PC-3 (cell line): ENCODE measurements at places on chromosomes 6 and 20. TPM values are rescaled to one million over a fixed set of nuclear protein-coding genes. Genes with fewer than 3 reads are reported as not detected.

DNA sequence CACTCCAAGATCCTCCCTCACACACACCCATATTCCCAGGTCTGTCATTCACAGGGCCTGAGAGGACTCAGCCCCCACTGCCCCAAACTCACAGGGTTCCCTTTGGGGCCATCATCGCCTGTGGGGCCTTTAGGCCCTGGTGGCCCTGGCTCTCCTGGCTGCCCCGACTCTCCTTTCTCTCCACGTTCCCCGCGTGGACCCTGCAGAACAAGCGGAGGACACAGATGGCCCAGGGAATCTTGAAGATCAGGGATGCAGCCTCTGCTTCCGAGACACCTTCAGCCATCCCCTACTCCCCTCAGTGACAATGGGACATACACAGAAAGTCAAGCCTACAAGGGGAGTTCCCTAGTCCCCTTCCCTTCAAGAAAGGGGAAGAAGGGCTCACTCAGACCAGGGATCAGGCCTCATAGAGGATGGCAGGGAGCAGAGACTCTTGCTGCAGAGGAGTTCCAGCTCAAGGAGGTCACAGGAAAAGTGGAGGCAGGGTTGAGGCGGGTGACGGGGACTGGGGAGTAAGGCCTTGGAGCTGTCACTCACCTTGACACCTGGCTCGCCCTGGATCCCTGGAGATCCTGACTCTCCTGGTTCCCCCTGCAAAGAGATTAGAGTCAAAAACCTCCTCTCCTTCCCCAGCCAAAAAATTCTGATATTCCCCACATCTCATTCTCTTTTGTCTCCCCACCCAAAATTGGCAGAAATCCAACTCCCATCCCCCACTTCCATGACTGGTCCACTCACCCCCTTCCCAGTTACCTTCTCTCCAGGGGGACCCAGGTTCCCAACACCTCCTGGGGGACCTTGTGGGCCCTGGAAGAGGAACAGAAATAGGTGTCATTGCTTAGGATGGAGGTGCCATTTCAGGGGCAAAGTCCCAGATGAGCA lies 22.7 kb downstream of the COL11A2 start:
- no peak overlapping the region for H3K4me3 ChIP-seq
- no peaks in the 10 kb centered on the region for H3K4me1 ChIP-seq
- H3K36me3 ChIP-seq, result no peaks in the 10 kb centered on the region
- H3K27ac ChIP-seq, result no peak overlapping the region

DNA sequence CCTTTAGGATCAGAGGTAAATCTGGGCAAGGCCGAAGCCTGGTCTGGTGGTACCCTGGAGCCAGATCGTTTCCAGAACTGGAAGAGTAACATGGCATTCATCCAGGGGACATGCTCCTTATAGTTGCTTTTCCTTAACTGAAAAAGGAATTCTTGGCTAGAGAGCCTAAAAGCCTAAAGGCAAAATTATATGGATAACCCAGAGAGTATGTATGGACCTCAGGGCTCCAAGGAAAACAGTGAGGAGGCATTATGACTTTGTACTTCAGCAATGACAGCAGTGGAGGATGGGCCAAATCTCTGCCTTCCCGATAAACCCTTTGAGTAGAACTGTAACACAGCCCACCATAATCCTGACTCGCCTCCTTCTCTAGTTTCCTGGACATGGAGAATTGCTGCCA lies 29.3 kb downstream of the ARHGAP18 start:
- H3K36me3 ChIP-seq, result no peaks in the 10 kb centered on the region
- H3K27ac ChIP-seq, result no peak overlapping the region
- DNase-seq, result no peak
- H3K4me1 ChIP-seq, result peaks cover 39% of the 10 kb centered on the region
- no peaks in the 10 kb centered on the region for H3K27me3 ChIP-seq
- no peak overlapping the region for H3K4me3 ChIP-seq

- no peak for DNase-seq
- H3K27me3 ChIP-seq, result no peaks in the 10 kb centered on the region
- no peak overlapping the region for H3K4me3 ChIP-seq
- no peak overlapping the region for H3K27ac ChIP-seq
- 0 out of 2 replicates have a peak, but pooled peaks cover 14% of the 10 kb centered on the region for H3K4me1 ChIP-seq
These were observed 3.4 kb upstream of the HLA-A start for GRCh38 chr6:29938746-29939508.

DNA sequence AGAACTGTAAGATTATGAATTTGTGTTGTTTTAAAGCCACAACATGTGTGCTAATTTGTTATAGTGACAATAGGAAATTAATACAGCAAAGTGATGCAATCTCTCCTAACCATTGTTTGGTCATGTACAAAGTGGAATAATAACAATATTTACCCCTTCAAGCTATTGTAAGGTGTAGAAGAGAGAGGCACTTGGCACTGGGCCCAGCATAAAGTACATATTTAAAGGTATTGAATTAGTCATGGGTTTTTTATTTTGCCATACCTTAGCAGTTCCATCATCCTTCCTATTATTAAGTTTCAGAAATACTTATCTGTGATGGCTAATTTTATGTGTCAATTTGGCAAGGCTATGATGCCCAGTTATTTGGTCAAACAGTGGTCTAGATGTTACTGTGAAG lies 322.4 kb upstream of the TSHZ2 start:
- no peak overlapping the region for H3K27ac ChIP-seq
- H3K4me1 ChIP-seq, result no peaks in the 10 kb centered on the region
- H3K36me3 ChIP-seq, result no peaks in the 10 kb centered on the region

DNA sequence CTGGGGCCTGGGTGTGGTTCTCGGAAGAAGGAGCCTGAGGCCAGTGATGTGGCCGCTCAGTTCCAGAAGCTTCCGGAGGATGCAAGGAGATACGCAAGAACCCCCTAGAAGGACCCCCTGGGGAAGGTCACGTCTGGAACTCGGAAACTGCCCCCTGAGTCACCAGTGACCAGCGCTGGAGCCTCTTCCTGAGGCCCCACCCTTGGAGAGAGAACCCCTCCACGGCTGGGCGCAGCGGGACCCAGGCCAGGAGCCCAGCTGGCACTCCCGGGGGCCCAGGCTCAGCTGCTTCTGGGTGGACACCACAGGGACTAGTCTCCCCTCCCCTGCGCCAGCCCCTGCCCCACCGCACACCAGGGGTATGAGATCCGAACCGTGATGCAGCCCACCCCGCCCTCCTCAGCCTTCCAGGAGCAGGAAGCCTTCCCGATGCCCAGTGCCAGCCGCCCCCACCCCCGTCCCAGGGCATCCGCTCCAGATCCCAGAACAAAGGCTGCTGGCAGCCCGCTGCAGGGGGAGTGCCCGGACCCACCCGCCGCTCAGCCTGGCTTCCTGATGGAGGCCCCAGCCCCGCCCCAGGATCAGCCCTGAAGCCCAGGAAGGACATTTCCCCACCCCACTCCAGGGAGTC lies 7.5 kb downstream of the LAMA5 start:
- H3K4me1 ChIP-seq, result peaks cover 95% of the 10 kb centered on the region
- DNase-seq, result peak; percentile 91
- no peaks in the 10 kb centered on the region for H3K27me3 ChIP-seq
- H3K27ac ChIP-seq, result peak overlapping the region; percentile 93

GRCh38 chr6:38784506-38785235 lies 69.6 kb downstream of the DNAH8 start:
- H3K27ac ChIP-seq, result no peak overlapping the region
- H3K4me1 ChIP-seq, result peaks cover 10% of the 10 kb centered on the region
- H3K4me3 ChIP-seq, result no peak overlapping the region
- no peak for DNase-seq

DNA sequence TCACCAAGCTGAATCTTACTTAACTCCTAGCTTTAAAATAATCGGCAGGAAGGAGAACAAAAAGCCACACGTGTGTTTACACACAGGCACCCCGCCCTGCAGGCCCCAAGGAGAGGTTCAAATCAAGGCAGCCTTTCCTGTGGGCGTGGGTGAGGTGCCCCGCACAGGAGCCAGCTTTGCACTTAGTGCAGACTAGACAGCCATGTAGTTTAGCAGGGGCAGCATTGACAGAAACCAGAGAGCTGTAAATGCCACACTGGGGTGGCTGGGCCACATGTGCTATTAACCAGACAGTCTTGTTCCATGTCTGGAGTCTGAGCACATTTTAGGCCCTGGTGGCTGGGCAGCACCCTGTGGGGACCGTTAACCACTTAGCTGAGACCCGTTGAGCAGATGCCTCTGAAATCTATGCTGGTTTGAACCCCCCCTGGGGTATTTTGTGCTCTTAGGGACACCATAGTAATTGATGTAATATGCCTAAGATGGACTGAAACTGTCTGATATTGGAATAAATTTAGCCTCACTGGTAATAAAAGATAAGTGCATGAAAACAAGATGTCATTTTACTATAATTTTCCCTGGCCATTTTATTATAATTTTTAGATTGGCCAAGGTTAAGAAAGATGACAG lies 106.4 kb upstream of the KCNG1 start:
- peaks cover 43% of the 10 kb centered on the region for H3K4me1 ChIP-seq
- H3K27ac ChIP-seq, result peak overlapping the region; percentile 14; the same call in 1 of the 2 replicates
- H3K4me3 ChIP-seq, result no peak overlapping the region
- no peaks in the 10 kb centered on the region for H3K36me3 ChIP-seq
- no peaks in the 10 kb centered on the region for H3K27me3 ChIP-seq

GRCh38 chr6:1581120-1581991 lies 28.4 kb upstream of the FOXC1 start:
- no peak overlapping the region for H3K4me3 ChIP-seq
- DNase-seq, result no peak
- no peaks in the 10 kb centered on the region for H3K4me1 ChIP-seq
- peaks cover 39% of the 10 kb centered on the region for H3K27me3 ChIP-seq

GRCh38 chr6:111812060-111813038 lies 60.9 kb downstream of the FYN start:
- H3K36me3 ChIP-seq, result no peaks in the 10 kb centered on the region
- peak; percentile 77 for DNase-seq
- peak overlapping the region; percentile 91 for H3K27ac ChIP-seq
- peaks cover 40% of the 10 kb centered on the region for H3K4me1 ChIP-seq

DNA sequence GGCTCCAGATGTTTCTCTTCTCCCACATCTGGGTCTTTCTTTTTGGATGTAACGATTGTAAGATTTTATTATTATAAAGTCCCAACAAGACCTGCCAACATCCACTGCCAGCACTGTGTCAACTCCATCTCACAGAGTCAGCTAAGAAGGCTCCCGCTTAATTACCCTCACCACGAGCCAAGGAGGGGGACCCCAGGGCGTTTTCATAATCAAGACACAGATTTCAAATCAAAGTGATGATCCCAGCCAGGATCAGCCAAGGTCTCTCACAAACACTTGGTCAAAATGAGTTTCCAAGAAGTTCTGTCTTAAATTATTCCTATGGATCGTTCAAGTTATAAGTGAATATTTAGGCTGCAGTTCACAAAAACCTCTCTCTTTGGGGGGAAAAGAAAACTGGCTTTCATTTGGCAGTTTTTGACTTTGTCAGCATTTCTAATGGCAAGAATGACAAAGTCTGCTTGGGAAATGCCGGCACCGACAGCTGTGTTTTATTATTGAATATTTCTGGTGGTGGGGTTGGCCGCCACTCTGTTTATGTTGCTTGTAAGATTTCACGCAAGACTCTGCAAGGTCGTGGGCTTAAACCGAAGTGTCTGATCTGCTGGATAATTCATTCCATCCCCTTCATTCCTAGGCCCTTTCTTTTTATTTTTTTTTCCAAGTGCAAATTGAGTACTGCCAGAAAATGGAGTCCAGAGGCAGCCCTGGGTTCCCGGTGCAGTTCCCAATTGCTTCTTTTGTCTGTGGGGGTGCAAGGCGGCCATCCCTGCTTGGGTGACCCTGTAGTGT lies 170.2 kb upstream of the PMEPA1 start:
- no peaks in the 10 kb centered on the region for H3K27me3 ChIP-seq
- no peaks in the 10 kb centered on the region for H3K36me3 ChIP-seq
- no peak overlapping the region for H3K27ac ChIP-seq
- no peak overlapping the region for H3K4me3 ChIP-seq

- H3K4me3 ChIP-seq, result no peak overlapping the region
- no peak overlapping the region for H3K27ac ChIP-seq
- no peaks in the 10 kb centered on the region for H3K27me3 ChIP-seq
These were observed 10.8 kb downstream of the SENP6 start for GRCh38 chr6:75612434-75612833.

DNA sequence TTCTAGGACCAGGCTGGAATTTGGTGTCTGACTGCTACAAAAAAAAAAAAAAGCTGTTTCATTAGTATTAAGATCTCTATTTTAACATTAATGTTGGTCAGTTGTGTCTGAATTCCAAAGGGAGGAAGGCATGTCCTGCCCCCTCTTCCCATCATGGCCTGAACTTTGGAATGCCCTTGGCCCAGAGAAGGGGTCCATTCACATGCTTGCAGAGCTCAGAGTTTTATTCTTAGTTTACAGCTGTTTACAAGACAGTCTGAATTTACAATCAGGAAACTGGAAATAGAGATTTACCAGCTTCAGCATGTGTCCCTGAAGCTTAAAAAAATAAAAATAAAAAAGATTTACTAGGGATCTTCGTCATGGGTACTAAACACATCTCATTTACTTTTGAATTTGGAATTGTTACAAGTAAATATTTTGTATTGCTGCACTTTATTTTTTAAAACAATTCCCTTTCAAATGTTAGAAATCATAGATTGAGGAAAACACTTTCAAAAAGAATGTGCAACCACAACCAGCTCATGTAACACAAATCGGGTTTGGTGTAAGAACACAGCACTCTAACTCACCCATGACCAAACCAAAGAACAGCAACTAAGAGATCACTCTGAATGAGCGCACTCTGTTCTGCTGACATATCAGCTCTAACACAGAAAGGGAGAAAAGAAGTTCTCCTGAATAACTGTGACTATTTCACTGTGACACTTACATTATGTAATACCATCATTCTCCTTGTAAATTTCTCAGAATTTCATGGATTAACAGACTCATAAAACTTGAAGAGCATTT lies 6.6 kb upstream of the SERPINB6 start:
- DNase-seq, result no peak
- H3K36me3 ChIP-seq, result no peaks in the 10 kb centered on the region
- no peak overlapping the region for H3K4me3 ChIP-seq
- H3K27me3 ChIP-seq, result no peaks in the 10 kb centered on the region
- peak overlapping the region; percentile 89 for H3K27ac ChIP-seq

DNA sequence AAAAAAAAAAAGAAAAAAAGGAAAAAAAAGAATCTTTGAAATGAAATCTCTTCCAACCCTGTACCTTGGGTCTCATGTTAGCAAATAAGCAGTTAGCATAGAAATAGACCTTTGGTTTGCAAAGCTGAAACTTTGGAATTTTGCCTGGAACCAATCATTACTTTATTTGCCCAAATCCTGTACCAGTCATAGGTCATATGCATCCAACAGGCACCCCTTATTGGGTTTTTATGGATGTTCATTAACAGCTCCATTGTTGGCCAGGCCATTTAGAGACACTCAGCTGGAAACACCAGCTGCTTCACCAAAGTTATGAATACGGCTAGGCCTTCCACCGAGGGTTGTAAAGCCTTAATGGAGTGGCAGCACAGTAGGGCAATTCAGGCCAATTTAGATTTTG lies 53.0 kb downstream of the ALDH8A1 start:
- no peak overlapping the region for H3K27ac ChIP-seq
- no peak for DNase-seq
- no peaks in the 10 kb centered on the region for H3K36me3 ChIP-seq
- no peak overlapping the region for H3K4me3 ChIP-seq
- no peaks in the 10 kb centered on the region for H3K27me3 ChIP-seq

Gene PPP1R3G
- total RNA-seq, result 2.8 and 3.2 TPM in 2 replicates

Gene CD93
- total RNA-seq, result not detected in 2 replicates

Gene ARMC2
- 0.29 and 1.1 TPM in 2 replicates for total RNA-seq

Gene TRMT6
- 35.4 and 44.0 TPM in 2 replicates for total RNA-seq
